ENCODE measurements at places on chromosomes 4 and X. TPM values are rescaled to one million over a fixed set of nuclear protein-coding genes. Genes with fewer than 3 reads are reported as not detected.

KIAA1210 gene
- not detected for total RNA-seq

- DNase-seq, result no peak
Measured at GRCh38 chrX:7134981-7135380, 12.5 kb upstream of the STS start.

DNA sequence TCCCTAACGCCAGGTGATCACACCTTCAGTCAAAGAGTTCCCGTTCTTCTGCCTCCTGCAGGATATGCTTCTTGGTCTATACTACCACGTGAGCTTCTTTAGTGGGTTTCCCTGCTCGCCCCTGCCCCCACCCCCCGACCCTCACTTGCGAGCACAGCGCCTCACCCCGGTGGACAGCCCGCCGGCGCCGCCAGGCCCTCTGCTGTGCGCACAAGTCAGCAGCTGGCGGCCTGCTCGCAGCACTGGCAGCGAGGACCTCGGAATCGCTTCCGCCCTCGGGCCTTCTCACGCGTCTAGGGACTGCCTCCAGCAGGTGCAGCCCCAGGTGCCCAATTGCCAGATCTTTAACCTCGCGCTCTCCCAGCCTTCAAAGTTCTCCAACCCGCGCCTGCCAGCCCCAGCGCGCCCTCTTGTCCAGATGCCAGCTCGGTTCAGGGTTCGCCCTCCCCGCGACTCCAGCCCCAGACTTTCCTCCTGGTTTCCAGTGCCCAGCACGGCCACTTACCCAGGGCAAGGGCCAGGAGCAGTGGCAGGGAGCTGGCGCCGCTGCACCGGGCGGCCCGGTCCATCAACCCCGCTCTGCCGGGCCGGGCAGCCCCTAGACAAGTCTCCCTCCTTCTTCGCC is 454 bp downstream of the BTC start:
- peak; percentile 60 for DNase-seq

GRCh38 chrX:124208660-124209059 is 123.8 kb upstream of the TEX13D start:
- no peak for DNase-seq
